ENCODE measurements at places on chromosomes 7 and 10.

DNA sequence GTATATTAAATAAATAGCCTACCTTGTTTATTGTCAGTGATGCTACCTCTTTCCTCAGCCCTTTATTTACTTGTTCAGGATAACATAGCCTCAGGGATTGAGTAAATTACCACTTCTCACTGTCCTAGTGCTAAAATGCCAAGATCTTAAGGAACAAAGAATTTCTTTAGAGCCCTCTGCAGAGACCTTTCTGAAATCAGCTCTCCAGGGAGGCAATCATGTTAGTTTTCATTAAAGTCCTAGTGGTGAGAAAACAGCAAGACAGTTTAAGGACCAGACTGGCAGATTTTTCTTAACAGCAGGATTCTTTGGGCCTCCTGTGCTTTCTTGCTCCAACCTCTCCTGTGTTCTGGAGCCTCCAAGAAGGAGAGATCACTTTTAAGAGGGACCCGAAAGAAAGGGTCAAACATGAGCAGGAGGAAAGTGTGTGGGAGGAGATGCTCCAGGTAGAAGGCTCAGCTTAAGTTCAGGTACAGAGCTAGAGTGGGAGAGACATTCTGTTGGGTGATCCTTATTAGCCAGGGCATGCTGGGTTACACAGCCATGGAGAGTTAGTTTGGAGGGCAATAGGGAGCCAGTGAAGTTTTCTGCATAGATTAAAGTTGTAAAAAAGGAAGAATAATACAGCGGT, 1.2 kb upstream of the PLCE1 start:
- DNase-seq = no peak

- DNase-seq = peak; percentile 15
These were observed 96.4 kb upstream of the MDFIC start for GRCh38 chr7:114825423-114825951.

DNA sequence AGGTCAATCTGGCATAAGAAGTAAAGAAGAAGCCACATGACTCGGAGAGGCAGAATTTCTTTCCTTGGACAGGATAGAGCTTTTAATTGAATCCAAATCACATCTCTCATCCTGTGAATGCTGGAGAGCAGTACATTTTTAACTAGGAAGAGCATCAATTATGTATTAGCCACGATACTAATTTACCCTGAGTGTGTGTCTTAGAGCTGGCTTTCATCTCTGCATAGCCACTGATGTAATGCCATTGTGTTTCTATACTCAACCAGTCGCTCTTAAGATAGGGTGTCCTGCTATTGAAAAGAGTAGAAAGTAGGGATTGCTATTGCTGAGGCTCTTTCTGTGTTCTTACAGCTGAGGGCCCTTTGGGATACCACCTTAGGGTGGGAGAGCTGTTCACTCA, 280.3 kb downstream of the AUTS2 start:
- no peak for DNase-seq

DNA sequence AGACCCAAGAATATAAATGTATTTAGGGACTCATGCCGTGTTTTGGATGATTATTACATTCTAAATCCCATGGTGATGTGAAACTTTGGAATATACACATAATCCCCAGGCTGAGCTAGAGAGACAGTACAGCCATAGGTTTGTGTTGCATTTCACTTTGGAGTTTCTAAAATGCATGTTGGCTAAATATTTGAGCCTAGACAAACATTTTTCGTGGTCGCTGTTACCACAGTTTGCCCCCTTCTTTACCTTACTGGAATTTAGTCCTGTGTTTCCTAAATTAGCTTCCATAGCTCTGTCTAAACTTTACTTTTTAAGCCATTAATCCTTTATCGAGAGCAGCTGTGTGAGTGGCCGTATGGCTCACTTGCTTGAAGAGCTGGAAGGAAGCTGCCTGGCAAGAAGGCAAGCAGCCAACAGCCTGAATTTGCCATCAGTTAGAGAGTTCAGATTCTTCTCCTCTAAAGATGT, 192.0 kb downstream of the BICC1 start:
- no peak for DNase-seq

GRCh38 chr10:128098631-128099030, 27.6 kb downstream of the MKI67 start:
- DNase-seq = no peak

DNA sequence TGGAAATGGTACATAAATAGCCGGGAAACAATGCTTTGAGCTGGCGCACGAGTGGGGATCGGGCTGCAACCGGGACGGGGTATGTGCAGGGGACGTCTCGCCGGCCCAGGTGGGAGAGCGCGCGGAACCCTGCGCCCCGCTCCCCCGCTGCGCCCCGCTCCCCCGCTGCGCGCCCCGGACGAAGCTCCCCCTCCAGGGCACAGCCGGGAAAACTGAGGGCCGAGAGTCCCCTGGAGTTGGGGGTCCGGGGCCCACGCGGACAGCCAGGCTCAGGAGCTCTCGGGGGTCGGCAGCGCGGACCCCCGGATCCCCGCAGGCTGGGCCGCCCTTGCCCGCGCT, 514 bp downstream of the RADIL start:
- no peak for DNase-seq

DNA sequence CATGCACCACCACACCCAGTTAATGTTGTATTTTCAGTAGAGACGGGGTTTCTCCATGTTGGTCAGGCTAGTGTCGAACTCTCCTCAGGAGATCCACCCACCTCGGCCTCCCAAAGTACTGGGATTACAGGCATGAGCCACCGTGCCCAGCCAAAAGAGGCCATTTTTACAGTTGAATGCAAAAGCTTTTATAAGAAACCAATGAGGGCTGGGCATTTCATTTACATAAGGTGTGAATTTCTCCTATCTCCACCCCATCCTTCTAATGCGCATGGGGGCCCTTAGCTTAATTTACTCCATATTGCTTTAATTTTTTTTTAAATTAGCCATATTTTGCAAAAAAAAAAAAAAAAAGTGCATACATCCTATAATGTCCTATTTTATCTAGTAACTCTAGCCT, 25.1 kb upstream of the EIF4H start:
- no peak for DNase-seq

DNA sequence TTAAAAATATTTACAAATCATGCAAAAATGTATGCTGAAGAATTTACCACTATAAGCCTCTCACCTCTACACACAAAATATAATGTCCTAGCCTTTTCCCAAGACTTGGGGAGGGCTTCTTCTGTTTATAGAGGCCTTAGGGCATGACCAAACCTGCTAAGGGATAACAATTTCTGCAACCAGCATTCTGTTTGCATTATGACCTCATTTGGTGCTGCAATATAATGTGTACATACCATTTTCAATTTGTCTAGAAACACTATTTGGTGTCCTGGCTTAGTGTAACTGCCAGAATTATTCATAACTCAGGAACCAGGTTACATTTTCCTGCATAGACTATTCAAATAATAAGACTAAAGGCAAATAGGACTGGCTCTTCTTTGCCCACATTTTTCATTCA, 446.6 kb upstream of the SORCS1 start:
- DNase-seq = no peak

DNA sequence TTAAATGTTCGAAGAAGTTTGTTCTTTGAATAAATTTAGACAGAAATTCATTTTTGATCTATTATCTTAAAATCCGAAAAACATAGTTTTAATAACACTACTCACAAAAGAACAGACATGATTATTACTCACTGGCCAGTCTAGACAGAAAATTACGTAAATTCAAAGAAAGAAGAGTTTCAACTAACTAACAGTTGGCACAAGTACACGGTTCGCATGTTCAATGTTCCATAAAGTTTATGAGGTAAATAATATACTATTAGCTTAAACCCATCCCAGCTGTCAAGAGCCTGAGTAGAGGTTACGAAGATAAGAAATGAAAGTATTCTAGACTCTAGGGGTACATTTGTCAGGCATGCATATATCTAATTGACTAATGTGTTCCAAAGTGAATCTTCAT, 151.8 kb upstream of the ASAH2 start:
- no peak for DNase-seq

- DNase-seq = no peak
These were observed 22.3 kb downstream of the CALML3 start for GRCh38 chr10:5546891-5547680.

DNA sequence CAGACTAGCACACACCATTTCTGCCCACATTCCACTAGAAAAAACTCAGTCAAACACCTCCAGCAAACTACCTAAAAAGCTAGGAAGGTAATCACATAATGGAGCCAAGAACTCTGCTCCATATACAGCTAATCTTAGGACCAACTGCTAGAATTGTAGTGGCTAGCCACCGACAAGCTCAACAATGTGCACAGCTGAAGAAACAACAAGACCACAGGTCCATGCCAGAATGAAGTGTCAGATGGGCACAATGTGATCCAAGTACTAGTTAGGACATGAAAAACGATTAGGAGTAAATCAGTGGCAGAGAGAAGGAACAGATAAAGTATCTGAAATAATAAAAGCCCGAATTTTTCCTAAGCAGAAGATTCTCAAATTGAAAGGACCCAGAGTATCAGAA, 38.6 kb downstream of the TMEM106B start:
- no peak for DNase-seq

GRCh38 chr10:109978481-109978880, 29.3 kb upstream of the ADD3 start:
- DNase-seq = peak; percentile 71

- DNase-seq = no peak
These were observed 45.7 kb downstream of the KIAA1549 start for GRCh38 chr7:138935465-138936011.

GRCh38 chr10:82278401-82279182, 403.6 kb downstream of the NRG3 start:
- DNase-seq = no peak

- peak; percentile 49 for DNase-seq
These were observed 7.1 kb upstream of the UNCX start for GRCh38 chr7:1225441-1226185.

- DNase-seq = peak; percentile 45
These were observed 169.4 kb downstream of the ARHGAP12 start for GRCh38 chr10:31759124-31759798.

- no peak for DNase-seq
These were observed 154.8 kb downstream of the ADAM12 start for GRCh38 chr10:126233182-126234148.

DNA sequence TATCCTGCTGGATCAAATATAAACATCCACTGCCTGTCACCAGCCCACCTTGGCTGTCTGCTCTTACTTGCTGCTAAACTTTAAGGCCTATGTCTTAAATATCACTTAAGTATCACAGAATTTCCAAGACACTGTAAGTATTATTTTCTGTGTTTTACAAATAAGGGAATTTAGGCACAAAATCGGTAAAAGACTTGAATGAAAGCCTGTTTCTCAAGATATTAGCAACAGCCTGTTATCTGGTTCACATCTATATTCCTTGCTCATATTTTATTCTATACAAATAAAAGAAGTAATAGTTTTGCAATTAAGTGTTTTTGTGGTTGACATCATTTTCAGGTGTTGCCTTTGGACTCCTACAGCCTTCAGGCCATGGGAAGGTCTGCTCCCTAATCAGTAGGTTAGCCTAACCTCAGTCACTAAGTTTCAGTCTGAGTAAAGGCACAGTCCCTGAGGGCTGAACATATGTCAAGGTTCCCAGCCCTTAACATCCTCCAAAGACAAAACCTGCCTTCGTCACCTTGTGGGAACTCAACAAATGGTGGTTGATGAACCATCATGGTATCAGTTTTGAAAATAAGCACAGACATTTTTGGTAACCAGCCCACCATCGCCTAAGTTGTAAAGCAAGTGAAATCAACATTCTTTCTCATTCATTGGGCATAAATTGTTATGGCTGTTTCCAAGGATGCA, 127.1 kb downstream of the CREB5 start:
- no peak for DNase-seq

GRCh38 chr7:45021604-45022296, 21.7 kb downstream of the CCM2 start:
- no peak for DNase-seq

- peak; percentile 29 for DNase-seq
These were observed 38.4 kb downstream of the PTPRE start for GRCh38 chr10:127945341-127945758.

- no peak for DNase-seq
These were observed 138.1 kb downstream of the VTI1A start for GRCh38 chr10:112585126-112585525.

- DNase-seq = no peak
These were observed 151.3 kb downstream of the CAMK1D start for GRCh38 chr10:12500381-12501303.
